ENCODE measurements at places on chromosomes 3 and 15.

DNA sequence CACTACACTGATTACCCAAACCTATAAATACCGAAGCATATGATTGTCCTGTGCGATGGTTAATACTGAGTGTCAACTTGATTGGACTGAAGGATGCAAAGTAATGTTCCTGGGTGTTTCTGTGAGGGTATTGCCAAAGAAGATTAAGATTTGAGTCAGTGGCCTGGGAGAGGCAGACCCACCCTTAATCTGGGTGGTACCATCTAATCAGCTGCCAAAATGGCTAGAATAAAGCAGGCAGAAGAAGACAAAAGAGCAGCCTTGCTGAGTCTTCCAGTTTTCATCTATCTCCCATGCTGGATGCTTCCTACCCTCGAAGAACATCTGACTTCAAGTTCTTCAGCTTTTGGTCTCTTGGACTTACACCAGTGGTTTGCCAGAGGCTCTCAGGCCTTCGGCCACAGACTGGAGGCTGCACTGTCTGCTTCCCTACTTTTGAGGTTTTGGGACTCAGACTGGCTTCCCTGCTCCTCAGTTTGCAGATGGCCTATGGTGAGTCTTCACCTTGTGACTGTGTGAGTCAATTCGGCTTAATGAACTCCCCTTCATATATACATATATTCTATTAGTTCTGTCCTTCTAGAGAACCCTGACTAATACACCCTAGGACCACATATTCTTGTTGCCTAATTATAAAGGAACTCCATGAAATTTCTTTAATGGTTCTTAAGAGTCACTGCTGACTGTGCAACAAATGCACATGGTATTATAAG is 31.7 kb downstream of the CSNK1G1 start:
- no peak for DNase-seq

DNA sequence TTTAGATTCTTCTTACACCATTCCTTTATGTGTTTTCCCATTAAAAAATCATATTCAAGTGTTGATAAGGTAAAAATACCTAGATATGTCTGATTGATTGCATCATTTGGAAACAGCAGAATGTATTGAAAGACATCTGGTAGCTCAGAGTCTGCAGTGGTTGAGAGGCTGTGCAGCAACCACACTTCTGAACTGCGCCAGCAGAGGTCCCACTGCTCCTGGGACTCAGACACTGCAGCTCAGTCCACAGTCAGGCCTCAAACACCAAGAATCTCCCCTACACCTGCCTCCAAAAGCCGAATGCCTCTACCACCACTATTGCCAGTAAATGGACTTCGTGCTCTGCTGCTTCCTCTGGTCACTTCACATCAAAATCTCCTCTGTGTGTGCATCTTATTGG is 176.9 kb upstream of the LMCD1 start:
- DNase-seq = peak; percentile 5

DNA sequence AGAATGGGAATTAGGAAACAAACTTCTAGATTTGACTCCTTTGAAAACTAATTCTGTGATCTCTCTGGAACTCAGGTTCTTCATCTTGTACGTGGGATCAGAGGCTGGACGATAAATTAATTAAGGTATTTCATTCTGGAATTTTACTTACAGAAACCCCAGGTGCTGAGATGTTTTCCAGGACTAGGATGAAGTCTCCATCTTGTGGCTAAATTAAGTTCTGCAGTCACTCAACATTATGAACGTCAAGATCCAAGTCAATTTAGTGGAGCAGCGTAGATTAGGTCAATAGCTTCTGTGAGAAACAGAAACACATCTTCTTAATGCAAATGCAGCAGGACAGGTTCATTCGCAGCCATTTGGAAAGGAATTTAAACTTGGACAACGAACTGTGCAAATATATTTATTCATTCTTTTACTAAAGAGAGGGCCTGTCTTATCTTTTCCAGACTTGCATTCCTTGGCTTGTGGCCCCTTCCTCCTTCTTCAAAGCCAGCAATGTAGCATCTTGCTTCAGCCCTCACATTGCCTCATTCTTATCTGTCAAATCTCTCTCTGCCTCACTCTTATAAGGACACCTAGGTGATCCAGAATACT is 26.7 kb upstream of the TMC3 start:
- DNase-seq = peak; percentile 47

GRCh38 chr3:10955711-10956453 is 36.7 kb upstream of the SLC6A1 start:
- DNase-seq = no peak

- DNase-seq = no peak
These were observed 115.5 kb upstream of the NECTIN3 start for GRCh38 chr3:110956081-110956480.

DNA sequence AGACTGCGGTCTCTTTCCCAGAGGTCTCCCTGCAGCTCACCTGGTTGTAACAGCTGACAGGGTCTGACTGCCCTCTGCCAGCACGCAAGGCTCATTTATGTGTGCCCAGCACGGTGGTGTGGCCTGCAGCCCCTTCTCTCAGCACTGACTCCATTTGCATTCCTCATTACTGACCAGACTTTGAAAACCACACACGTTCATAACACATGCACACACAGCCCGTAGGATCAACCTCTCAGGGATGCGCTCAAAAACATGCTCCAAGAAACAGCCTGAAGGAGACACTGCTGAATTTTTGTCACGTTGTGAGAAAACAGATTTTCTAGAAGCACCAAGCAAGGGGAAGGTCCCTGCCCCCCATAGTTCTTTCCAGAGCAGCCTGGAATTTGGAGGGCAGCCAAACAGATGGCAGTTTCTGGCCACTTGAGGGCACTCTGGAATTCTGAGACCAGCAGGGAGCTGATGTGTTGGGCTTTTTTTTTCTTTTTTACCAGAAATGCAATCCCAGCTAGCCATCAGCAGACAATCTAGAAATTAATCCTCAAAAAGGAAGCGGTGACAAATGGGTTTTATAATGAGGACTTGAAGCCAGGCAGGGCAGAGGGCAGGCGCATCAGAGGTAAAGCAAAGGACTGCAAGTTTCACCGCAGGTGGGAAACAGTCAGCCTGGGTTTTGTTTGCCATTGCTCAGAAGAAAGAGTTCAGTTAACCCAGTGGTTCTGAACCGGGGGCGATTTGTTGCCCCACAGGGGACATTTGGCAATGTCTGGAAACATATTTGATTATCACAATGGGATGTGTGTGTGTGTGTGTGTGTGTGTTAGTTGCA is 170.5 kb upstream of the PROK2 start:
- peak; percentile 84 for DNase-seq

DNA sequence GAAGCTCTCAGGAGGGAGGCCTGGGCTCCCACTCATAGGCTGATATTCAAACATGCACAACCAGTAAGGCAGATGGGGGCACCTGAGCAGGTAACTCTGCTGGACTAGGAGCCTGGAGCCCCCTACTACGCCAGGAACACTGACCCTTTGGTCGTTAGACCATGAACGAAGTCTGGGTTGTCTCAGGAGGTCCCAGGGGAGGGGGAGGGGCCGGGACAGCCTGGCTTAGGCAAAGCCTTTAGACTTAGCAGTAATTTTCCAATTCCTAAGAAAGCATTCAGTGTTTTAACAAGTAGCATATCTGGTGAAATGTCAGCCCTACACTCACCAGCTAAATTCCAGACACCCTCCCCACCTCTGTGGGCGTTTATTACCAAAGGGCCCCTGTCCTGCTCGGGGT is 67.4 kb upstream of the ST8SIA2 start:
- no peak for DNase-seq

- DNase-seq = no peak
These were observed 131.5 kb upstream of the PLXNA1 start for GRCh38 chr3:126851382-126851781.

- DNase-seq = no peak
These were observed 272.1 kb downstream of the BBX start for GRCh38 chr3:107794664-107795443.

DNA sequence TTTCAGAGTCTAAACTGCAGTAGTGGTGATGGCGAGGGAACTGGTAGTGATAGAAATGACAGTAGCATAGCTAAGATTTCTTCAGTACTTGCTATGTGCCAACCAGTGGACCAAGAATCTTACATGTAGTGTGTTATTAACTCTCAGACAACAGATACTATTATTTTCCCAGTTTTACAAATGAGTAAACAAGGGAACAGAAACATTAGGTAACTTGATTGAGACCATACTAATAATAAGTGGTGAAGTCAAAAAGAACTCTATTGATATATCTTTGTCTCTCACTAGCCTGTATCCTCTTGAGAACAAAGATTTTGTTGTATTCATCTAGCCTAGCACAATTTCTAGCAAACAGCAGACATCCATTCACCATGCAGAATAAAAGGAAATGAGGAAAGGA is 250.1 kb downstream of the ZBTB20 start:
- no peak for DNase-seq

DNA sequence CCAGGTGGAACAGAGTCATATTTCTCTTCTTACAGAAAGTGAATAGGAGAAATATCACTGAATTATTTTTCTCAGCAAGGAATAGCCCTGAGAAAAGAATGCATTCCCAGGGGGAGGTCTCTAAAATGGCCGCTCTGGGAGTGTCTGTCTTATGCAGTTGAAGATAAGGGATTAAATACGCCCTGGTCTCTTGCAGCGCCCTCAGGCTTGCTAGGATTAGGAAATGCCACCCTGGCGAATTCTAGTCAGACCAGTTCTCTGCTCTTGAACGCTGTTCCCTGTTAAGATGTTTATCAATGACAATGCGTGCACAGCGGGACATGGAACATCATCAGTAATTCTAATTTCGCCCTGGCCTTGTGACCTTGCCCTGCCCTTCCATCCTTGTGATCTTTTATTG is 949.0 kb upstream of the SEMA6D start:
- DNase-seq = no peak

DNA sequence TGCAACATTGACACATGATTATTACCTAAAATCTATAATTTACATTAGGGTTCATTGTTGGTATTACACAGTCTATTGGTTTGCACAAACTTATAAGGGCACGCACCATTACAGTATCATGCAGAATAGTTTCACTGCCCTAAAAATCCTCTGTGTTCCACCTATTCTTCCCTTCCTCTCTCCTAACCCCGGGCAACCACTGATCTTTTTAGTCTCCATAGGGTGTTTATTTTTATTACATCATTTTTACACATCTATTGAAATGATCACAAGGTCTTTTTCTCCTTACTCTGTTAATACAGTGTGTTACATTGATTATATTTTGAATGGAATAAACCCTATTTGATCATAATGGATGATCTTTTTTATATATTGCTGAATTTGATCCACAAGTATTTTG is 15.5 kb upstream of the ECT2 start:
- DNase-seq = no peak

GRCh38 chr3:168581771-168582225 is 486.1 kb upstream of the GOLIM4 start:
- DNase-seq = no peak

- DNase-seq = no peak
These were observed 216.1 kb downstream of the WNT5A start for GRCh38 chr3:55270976-55271375.

DNA sequence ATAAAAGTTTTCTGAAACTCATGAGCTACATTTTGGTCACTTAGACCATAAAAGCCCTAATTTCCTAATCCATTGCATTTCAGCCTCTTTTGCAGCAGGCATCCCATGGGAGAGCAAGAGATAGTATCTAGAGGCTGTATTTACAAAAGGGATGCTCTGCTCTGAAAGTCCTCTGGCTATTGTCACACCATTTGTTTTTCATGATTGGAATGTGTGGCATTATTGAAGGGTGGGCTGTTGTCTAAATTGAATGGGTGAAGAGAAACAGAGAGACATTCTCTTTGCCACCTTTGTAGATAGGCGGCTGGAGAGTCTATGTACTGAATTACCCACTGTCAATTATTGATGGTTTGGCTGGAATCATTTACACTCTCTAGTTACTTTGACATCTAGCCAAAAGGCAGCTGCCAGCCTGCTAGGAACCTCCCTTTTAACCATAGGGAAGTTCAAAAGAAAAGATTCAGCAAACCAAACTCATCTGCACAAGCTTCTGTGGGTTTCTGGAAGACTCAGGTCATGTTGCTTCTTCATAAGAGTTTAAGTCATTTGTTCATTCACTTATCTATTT is 89.8 kb upstream of the RARB start:
- DNase-seq = no peak

Measured in activated CD4-positive, alpha-beta T cell treated with anti-CD3 and anti-CD28 coated beads, Interleukin-2, Interleukin-4, amounts not matched to agents 100 ng/mL and 50 ng/mL, durations not matched to agents 16 hours and 8 hours (primary cell).